NCI-H1048 (cell line): ENCODE measurements at places on chromosomes 7 and 10.

DNA sequence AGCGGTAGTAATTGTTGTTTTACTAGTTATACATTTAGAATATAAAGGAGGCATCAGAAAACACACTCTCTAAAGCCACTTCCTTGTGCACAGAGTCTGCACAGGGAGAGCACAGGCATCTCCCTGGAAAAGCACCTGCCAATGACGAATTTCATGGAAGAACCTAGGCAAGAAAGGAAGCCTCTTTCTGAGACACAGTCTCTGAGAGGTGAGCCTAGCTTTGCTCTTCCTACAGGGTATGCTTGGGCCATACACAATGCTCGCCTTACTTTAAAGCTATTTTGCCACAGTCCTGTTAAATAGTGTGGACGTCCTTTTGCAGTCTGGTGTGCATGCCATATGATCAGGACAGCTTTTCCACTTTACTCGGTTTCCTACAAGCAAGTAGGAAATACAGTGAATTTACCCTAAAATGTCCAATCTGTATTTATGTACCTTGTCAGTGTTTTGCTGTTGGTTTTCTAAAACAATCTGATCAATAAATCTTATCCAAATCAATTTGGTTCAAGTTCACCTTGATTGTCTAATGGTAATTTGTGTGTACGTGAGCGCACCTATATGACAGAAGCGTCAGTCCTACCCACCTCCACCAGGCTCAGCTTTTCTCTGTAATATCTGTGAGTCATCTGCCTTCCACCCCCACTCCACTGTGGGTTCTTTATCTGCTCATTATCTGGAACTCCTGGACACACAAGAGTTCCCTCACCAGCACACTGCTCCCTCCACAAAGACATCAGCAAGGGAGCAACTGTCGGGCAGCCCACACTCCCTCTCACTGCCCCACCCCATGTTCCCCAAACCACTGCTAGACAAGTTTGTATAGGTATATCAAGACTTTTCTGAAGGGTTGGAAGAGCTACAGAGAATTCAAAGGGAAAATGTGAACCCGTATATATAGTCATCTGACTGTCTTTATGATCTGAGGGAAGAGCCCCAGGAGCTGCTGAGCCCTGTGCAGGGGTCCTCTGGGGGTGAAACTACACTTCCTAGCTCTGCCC is 65.2 kb downstream of the KLHDC10 start:
- DNase-seq: no peak

GRCh38 chr7:26594553-26594952 is 269.8 kb downstream of the SKAP2 start:
- no peak for DNase-seq

DNA sequence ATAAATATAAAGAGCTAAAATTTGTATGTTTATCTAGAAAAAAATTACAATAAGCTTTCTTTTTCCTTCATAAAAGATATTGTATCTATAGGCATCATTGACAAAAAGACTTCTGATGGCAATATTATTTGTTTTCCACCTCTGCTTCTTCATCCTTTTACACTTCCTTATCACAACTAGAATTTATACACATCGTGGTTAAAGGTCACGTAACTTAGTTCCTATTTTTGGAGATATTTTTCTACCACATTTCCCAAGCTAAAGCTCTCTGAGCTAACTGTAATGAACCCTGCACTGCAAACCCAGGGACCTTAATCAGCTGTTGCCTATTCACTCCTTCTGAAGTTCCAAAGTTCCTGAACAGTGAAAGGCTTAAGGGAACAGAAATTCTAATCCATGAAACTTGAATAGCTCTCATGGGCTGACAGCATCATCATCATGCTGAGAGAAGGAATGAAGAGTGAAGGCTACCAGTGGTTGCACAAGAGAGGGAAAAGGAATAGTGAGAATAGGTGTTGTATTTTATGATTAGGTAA is 106.1 kb upstream of the SLC13A1 start:
- no peak for DNase-seq

GRCh38 chr7:137772316-137772715 is 74.5 kb downstream of the DGKI start:
- DNase-seq: no peak

DNA sequence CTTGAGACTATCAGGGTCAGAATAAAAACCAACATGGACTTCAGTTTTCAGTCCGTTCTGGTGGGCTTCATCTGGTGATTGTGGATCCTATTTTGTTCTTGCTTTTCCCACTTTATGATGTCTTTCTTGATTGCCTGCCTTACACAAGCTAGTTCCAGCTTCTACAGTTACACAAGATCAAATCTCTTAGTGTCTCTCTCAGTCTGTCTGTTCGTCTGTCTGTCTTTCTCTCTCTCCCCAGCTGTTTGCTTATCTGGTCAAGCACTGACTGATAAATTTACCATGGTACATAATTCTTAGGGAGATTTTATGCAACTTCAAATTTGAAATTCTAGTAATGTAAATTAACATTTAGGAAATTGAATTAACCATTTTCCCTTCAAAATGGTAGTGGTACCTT is 35.8 kb downstream of the TAX1BP1 start:
- DNase-seq: no peak

GRCh38 chr10:122875843-122876466 is 3.4 kb downstream of the FAM24B start:
- DNase-seq: no peak

DNA sequence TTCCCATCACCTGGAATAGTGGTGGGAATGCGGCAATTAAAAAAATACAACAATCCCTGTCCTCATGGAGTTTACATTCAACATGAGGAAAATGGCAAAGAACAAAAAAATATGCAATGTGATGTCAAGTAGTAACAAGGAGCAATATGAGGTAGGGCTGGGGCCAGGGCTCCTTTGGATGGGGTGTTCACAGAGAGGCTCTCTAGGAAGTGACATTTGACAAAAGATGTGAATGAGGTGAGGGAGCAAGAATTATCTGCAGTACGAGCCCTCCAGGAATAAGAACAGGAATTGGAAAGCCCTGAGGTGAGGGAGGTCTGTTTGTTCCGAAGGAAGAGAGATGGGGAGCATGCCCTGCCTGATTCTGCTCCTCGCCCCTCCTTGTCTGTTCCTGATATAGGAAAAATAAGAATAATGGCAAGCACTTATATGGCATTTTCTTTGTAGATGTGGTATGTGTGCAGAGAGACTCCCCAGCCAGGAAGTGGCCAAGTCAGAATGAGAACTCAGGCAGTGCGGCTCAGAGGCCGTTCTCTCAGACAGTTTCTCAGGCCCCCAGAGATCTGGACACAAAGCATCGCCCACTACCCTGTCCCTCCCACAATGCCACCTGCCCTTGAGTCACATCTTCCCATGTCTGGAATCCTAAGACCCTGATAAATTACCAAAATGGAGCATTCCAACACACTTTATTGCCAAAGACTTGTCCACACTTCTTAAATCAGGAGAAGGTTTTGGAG is 105.6 kb downstream of the APBB1IP start:
- no peak for DNase-seq

DNA sequence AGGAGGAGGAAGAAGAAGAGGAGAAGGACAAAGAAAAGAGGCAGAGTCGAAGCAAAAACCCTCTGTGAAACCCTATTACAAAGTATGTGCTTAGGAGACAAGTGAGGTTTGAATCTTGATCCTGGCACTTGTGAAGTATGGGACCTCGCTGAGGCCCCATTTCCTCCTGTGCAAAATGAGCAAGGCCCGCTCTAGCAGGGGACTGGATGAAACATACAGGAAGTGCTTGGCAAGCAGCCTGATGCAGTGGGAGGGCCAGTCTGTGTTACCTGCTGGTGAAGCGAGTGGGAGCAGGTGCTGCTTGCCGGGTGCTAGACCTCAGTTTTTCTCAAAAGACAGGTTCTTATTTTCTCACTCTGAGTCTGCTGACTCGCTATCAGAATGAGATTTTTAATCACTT is 150.4 kb downstream of the JCAD start:
- no peak for DNase-seq

- no peak for DNase-seq
Observed at GRCh38 chr7:111595780-111596179, 33.5 kb upstream of the IMMP2L start.

- DNase-seq: no peak
Observed at GRCh38 chr7:21984042-21984441, 38.3 kb upstream of the CDCA7L start.

- DNase-seq: peak; percentile 44
Observed at GRCh38 chr10:103554488-103555324, 61.2 kb downstream of the NEURL1 start.

DNA sequence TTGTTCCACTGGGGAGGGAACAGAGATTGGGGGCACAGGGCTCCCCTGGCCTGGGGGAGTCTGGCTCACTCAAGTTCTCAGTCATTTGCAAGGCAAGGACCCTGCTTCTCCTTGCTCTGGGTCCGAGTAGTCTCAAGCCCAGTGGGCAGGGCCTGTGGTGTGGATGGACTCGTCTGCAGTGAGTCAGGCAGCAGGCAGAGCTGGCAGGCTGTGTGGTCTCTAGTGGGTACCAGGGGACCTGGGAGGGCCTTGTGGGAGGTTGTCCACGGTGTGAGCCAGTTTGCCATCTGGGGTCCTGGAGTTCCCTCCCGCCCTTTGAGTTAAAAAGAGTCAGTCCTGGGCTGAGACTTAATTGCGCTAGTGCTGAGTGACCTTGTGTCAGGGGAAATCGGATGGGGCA is 8.8 kb upstream of the SH2D4B start:
- DNase-seq: no peak

DNA sequence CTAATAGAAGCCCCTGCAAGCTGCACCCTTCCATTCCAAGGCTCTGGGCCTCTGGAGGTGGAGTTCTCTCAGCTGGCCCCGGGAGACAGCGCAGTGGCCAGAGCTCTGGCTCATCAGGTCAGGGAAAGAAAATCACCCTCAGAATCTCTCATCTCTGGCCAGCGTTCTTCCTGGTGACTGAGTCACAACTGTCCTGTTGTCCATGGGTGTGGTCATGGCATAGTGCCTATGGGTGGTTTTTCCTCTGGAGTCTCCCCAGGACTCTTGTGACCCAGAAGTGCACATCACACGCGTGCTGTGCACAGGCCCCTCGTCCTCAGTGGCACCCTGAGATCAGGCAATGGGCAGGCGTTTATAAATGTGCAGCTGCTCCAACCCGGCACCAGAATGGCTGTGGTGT is 27.4 kb upstream of the FXYD4 start:
- DNase-seq: no peak

DNA sequence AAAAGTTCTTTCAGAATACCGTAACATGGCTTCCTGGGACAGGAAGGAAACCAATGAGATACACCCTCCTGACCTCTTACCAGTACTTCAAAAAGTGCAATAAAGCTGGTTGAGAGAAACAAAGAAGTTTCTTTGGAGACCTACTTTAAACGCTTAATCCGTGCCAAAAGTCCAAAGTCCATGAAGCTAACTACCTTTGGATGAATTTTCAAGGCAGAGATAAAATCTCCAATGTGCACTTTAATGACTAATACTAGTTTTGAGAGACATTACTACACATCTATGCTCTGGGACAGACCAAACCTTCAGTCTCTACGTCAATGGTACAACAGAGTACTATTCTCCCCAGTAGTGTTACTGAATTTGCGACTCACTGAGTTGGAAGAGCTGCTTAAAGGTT is 46.1 kb downstream of the UBE2H start:
- no peak for DNase-seq

DNA sequence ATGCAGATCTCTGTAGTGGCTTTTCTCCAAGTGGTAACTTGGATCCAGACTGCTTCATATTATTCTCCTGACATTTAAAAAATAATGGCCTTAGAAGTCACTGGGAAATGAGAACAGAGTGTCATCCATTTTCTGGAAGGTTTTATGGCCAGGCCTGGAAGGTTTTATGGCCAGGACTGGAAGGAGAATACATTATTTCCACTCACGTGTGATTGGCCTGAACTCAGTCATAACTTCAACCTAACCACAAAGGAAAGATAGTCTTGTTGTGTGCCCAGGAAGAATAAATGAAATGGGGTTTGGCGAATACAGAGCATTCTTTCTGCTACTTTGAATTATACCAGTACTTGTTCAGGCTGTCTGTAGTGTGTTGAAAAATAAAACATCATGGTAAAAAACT is 360.9 kb downstream of the GPAM start:
- DNase-seq: no peak

DNA sequence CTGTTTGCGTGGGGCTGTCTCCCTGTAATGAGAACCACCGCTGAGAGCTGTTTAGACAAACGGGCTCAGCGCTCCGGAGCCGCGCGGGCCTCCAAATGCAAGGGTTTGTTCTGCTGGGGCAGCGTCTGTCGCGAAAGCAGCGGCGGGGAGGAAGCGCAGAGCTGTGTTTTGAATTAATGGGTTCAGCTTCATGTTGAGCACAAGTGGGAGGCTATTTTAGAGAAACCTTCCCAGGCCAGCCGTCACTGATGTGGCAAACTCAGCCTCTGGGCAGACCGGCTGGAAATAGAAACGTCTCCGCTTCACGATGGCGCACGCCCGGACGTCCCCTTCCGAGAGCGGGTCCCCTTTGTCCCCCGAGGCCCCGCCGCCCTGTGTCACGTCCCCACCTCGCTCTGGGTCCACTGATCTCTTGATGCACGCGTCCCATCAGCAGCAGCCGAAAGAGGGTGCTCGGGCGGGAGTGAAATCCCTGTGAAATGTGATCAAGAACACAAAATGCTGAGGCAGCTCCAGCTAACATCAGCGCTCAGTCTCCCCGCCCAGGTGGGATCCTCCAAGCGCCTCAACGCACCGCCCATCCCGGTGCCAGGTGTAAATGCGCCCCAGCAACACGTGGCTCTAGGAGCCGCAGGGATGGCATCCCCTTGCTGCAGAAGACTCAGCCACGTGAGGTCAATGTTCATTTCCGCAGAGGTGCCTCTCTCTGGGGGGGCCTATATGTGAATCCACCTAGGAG is 44.9 kb downstream of the BAMBI start:
- DNase-seq: peak; percentile 11

DNA sequence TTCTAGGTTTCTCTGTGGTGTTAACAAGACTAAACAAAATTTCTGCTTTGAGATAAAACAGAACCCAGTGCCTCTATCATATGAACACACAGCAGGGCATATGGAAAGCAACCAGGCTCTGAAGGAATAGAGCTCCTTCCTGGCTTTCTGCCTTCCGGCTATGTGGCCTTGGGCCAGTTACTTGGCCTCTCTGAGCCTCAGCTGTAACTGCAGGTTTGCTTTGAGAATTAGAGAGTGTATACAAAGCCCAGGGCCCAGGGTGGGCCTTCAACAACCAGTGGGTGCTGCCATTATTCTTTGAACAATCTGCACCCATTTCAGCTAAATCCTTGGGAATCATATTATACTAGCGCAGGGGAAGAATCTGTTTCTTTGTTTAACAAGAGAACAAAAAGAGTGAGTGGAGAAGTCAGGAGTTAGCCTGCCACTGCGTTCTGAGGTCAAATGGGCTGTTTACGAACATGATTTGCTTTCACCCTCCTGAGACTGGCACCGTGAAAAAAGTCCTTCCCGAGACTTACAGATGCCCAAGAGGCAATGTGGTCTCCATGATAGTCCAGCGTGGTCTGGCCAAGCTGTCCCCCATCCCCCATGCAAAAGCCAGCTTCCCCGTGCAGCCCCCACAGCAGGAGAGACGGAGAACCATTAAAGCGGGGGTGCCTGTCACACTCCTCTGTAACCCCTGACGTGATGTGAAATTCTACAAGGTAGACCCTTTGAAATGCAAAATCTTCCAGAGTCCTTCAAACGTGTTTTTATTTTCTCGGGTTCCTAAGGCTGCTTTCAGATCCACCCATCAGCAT is 4.9 kb downstream of the FAM53B start:
- DNase-seq: no peak
